ENCODE measurements at places on chromosomes 4 and X.

- DNase-seq: no peak
Measured at GRCh38 chr4:112279025-112279881, 6.5 kb downstream of the TIFA start.

DNA sequence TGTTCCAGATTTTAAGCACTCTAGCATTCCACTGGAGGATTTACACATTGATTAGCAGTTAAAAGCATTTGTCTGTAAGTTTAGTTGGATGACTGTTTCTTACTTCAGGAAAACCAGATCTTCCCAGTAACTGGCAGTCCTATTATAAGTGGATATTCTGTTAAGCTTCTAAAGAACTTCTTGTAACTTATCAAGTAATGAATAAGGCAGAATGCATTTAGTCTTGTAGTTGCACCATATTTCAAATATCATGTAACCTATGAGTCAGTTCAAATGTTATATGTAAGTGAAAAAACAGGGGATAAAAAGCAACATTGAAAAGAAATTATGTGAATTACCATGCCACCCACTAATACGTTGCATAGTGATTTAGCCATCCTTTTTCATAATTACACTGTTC, 30.2 kb upstream of the TENM3 start:
- no peak for DNase-seq

GRCh38 chr4:149796381-149796780, 19.3 kb downstream of the IQCM start:
- DNase-seq: no peak

DNA sequence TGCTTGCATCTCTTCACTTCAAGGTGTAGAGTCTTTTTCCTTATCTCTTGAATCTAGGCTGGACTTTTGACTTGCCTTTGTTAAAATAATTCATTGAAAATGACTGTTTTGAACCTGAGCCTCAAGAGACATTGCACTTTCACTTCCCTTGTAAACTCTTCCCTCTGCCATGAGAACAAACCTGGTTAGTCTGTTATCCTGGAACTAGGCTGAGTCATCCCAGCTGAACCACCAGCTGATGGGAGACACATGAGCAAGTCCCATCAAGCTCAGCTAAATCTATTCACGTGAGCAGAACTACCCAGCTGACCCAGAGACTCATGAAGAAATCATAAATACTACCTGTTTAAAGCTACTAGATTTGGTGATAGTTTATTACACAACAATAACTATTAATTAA, 202.3 kb upstream of the CENPE start:
- DNase-seq: no peak

- no peak for DNase-seq
Measured at GRCh38 chr4:57154191-57154590, 44.0 kb upstream of the IGFBP7 start.

DNA sequence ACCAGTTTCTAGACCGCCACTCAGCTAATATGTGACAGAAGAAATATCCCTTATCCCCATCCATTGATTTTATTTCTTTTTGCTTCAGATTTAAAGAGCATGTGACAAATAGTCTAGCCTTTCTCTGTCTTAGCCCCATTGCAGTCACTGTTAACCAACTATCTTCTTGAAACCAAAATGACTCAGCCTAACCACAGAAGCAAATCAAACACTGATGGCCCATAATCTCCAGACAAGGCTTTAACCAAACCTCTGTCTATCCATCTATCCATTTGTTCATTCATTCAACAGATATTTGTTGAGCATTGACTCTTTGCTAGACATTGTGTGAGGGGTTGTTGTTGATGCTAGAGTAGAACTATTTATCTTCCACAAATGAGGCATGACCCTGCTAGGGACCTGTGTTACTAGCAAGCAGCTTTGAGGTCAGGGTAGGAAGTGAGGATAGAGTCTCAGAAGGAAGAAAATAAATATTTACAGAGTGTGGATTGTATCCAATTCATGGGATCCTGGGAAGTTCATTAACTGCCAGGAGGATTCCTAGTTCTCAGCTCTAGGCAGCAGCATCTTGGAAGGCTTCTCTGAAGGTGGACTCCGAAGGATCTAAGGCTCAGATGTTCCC, 22.5 kb downstream of the HNRNPH2 start:
- no peak for DNase-seq

GRCh38 chr4:126992910-126993309, 639.8 kb upstream of the INTU start:
- DNase-seq: no peak

DNA sequence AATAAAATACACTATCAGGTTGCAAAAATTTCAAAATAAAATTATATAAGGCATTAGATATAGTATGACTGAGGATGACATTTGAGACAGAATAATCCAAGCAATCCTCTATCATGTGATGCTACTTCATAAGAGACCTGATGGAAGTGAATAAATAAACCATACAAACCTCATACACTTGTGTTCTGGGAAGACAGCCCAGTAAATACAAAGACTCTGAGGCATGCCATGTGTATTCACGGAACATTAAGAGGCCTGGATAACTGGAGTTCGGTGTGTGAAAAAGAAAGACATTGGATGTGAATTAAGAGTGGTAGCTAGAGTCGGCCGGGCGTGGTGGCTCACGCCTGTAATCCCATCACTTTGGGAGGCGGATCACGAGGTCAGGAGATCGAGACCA, 364.2 kb downstream of the ADAM29 start:
- no peak for DNase-seq

All from NCI-H526 treated with DMSO at 0.1 percent for 48 hours (cell line).